Posterior cingulate gyrus (tissue), 11 donors: ENCODE measurements at places on chromosomes 1 and 21.

- DNase-seq: no peak
These were observed 50.4 kb downstream of the SLC16A1 start for GRCh38 chr1:112905395-112906149.

DNA sequence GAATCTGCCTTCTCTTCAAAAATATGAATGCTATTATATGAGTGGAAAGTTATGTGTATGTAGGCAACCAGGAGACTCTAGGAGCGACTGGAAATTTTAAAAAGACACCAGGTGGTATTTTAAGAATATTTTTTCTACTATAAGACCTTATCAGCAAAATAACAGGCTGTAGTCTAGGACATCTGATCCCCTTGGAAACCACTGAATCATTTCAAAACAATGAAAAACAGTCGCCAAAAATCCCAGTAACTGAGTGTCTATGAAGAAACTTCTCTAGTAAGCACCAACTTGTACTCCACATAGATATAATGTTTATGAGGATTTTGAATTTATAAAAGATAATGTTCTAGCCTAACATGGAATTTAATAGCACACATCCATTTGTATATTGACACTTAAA lies 358.5 kb downstream of the GPATCH2 start:
- DNase-seq: no peak

GRCh38 chr21:17900281-17900989 lies 81.3 kb upstream of the C21orf91 start:
- no peak for DNase-seq

- DNase-seq: no peak
These were observed 62.2 kb downstream of the CAPZB start for GRCh38 chr1:19423130-19423529.

DNA sequence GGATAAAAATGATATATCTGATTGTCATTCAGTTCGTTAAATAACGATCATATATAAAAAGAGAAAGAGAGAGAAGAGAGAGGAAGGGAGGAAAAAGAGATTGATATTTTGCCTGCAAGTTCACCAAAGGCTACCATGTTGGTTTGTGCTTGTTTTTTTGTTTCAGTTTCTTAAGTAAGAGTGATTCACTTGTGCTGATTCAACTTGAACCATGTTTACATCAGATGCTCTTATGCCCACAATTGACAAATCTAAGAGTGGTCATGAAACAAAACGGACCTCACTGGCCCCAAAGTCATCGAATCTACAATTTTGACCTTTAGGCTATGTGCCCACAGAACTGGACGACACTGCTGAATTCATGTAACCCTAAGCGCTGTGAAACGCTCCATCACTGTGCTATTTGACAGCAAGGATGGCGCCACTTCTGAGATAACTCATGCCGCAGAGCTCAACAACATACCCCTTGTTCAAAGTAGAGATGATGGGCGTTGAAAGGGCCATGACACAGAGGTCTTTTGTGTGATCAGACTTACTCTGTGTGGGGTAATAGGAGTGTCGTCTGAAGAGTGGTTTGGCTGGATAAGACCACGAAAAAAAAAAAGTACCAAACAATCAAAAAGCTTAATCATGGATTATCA lies 481.4 kb downstream of the SETD4 start:
- no peak for DNase-seq
